ENCODE measurements at places on chromosomes 7 and 10.

GRCh38 chr10:114408112-114408967 lies 4.0 kb upstream of the AFAP1L2 start:
- peaks cover 27% of the 10 kb centered on the region for H3K4me1 ChIP-seq
- DNase-seq, result no peak
- H3K4me3 ChIP-seq, result no peak overlapping the region
- H3K27me3 ChIP-seq, result peaks cover 48% of the 10 kb centered on the region
- no peaks in the 10 kb centered on the region for H3K36me3 ChIP-seq

- H3K27ac ChIP-seq, result no peak overlapping the region
- DNase-seq, result no peak
- no peaks in the 10 kb centered on the region for H3K4me1 ChIP-seq
- peaks cover 5% of the 10 kb centered on the region for H3K27me3 ChIP-seq
- no peaks in the 10 kb centered on the region for H3K36me3 ChIP-seq
These were observed 47.9 kb upstream of the CCDC6 start for GRCh38 chr10:59954296-59954695.

- peaks cover 69% of the 10 kb centered on the region for H3K27me3 ChIP-seq
- no peak for DNase-seq
- H3K36me3 ChIP-seq, result no peaks in the 10 kb centered on the region
- no peak overlapping the region for H3K27ac ChIP-seq
- peak overlapping the region; percentile 73 for H3K4me3 ChIP-seq
- peaks cover 16% of the 10 kb centered on the region for H3K4me1 ChIP-seq
These were observed 2.9 kb downstream of the FZD8 start for GRCh38 chr10:35639021-35639727.

- DNase-seq, result no peak
- no peak overlapping the region for H3K27ac ChIP-seq
- H3K4me3 ChIP-seq, result no peak overlapping the region
- no peaks in the 10 kb centered on the region for H3K27me3 ChIP-seq
These were observed 819.3 kb upstream of the CELF2 start for GRCh38 chr10:10198363-10198762.

DNA sequence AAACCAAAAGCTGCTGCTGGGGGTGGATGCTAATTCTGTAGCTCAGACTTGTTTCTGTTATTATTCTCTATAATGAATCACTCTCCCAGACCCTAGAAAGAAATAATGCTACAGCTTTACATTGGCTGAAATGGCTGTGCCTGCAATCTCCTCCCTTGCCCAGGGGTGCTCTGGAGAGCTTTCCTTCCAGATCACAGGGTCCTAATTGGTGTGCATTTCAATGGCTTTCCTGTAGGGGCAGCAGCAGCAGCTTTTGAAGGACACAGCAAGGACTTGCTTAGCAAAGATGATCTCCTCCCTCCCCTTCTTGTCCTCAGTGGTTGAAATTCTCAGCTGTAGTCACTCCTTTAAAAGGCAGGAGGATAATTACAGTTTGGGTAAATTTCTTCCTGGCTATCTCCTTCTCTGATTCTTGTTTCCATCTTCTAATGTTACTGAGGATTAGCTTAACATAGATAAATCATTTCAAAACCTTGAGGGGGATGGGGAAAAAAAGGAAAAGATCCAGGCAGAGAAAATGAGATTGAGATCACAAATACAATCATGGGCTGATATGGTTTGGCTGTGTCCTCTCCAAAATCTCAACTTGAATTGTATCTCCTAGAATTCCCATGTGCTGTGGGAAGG lies 120.2 kb upstream of the CTTNBP2 start:
- H3K36me3 ChIP-seq, result no peaks in the 10 kb centered on the region
- no peaks in the 10 kb centered on the region for H3K4me1 ChIP-seq
- no peak overlapping the region for H3K4me3 ChIP-seq
- peak; percentile 8 for DNase-seq
- no peak overlapping the region for H3K27ac ChIP-seq

DNA sequence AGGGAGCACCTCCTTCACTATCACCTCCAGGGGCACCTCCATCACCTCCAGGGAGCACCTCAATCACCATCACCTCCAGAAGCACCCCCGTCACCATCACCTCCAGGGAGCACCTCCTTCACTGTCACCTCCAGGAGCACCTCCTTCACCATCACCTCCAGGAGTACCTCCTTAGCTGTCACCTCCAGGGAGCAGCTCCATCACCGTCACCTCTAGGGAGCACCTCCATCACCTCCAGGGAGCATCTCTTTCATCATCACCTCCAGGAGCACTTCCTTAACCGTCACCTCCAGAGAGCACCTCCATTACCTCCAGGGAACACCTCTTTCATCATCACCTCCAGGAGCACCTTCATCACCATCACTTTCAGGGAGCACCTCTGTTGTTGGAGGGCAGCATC lies 103.0 kb downstream of the DNAJB6 start:
- H3K27me3 ChIP-seq, result peaks cover 13% of the 10 kb centered on the region
- H3K36me3 ChIP-seq, result peaks cover 6% of the 10 kb centered on the region
- no peaks in the 10 kb centered on the region for H3K4me1 ChIP-seq
- no peak for DNase-seq
- no peak overlapping the region for H3K4me3 ChIP-seq

- DNase-seq, result peak; percentile 30
- H3K4me1 ChIP-seq, result peaks cover 21% of the 10 kb centered on the region
These were observed 14.0 kb downstream of the SLC29A4 start for GRCh38 chr7:5296611-5297226.

DNA sequence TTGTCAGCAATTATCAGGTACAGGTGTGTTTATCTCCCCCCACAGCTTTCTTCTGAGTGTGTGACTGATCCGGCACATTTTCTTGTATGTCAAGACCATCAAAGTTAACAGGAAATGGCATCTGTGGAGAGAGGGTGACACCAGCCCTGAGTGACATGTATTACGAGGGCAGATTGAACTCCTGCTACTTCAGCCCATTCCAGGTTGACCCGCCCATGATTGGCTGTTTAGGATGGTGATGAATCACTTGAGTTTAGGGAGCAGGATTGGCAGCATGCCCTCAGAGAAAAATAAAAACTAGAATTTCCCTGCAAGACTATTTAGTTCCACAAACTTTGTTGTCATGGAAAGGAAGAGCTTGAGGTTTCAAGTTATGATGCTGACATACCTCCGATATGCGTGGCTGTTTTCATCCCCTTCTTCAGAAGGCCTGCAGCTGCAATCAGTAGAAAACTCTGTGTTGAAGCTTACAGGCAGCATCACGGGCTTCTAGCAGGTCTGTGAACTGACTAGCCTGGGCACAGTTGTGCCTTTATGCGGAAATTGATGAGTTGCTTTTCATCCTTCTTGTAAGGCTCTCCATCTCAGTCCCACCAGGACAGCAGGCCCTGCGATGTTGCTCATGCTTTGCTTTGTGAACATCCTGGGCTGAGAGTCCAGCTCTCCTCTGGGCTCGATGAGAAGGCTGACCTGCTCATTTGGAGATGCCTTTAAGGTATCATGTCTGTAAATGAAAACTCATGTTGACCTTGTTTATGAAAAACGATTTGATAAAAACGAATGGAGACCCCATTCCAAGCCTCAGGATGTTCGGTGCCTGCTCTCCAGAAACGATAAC lies 8.0 kb upstream of the CELF2 start:
- peaks cover 4% of the 10 kb centered on the region for H3K4me1 ChIP-seq
- DNase-seq, result no peak
- no peak overlapping the region for H3K27ac ChIP-seq
- H3K36me3 ChIP-seq, result no peaks in the 10 kb centered on the region
- peaks cover 72% of the 10 kb centered on the region for H3K27me3 ChIP-seq

GRCh38 chr7:115226410-115226809 lies 304.5 kb downstream of the MDFIC start:
- no peak for DNase-seq
- H3K36me3 ChIP-seq, result no peaks in the 10 kb centered on the region
- peaks cover 11% of the 10 kb centered on the region for H3K27me3 ChIP-seq
- H3K27ac ChIP-seq, result no peak overlapping the region
- H3K4me1 ChIP-seq, result peaks cover 2% of the 10 kb centered on the region

DNA sequence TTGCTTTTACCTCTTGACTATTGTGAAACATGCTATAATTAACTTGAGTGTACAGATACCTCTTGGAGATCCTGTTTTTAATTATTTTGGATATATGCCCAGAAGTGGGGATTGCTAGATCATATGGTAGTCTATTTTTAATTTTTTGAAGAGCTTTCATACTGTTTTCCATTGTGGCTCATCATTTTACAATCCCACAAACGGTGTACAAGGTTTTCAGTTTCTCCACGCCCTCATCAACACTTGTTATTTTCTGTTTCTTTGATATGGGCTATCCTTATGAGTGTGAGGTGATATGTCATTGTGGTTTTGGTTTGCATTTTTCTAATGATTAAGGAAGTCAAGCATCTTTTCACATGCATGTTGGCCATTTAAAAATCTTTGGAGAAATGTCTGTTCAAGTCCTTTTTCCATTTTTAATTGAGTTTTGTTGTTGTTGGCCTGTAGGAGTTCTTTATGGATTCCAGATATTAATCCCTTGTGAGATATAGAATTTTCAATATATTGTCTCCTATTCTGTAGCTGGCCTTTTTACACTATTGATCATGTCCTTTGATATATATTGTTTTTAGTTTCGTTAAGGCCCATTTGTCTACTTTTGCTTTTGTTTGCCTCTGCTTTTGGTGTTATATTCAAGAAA lies 7.5 kb downstream of the AGK start:
- H3K27me3 ChIP-seq, result no peaks in the 10 kb centered on the region
- no peak for DNase-seq
- no peak overlapping the region for H3K4me3 ChIP-seq
- peaks cover 79% of the 10 kb centered on the region for H3K36me3 ChIP-seq
- H3K27ac ChIP-seq, result no peak overlapping the region

- no peak overlapping the region for H3K27ac ChIP-seq
- peaks cover 18% of the 10 kb centered on the region for H3K4me1 ChIP-seq
- DNase-seq, result no peak
- H3K27me3 ChIP-seq, result peaks cover 57% of the 10 kb centered on the region
- H3K36me3 ChIP-seq, result no peaks in the 10 kb centered on the region
These were observed 1.7 kb upstream of the CYP2E1 start for GRCh38 chr10:133525444-133525843.

GRCh38 chr10:78130966-78131710 lies 97.5 kb downstream of the RPS24 start:
- no peak overlapping the region for H3K27ac ChIP-seq
- H3K4me3 ChIP-seq, result no peak overlapping the region
- no peak for DNase-seq
- peaks cover 9% of the 10 kb centered on the region for H3K27me3 ChIP-seq
- no peaks in the 10 kb centered on the region for H3K36me3 ChIP-seq

GRCh38 chr10:20132816-20133215 lies 316.6 kb downstream of the PLXDC2 start:
- H3K27ac ChIP-seq, result no peak overlapping the region
- H3K4me1 ChIP-seq, result no peaks in the 10 kb centered on the region
- DNase-seq, result no peak

- DNase-seq, result no peak
- H3K27ac ChIP-seq, result no peak overlapping the region
- peaks cover 21% of the 10 kb centered on the region for H3K27me3 ChIP-seq
These were observed 26.2 kb downstream of the FAM171A1 start for GRCh38 chr10:15344876-15345285.

- peak overlapping the region; percentile 95 for H3K4me3 ChIP-seq
- peaks cover 27% of the 10 kb centered on the region for H3K36me3 ChIP-seq
- H3K27me3 ChIP-seq, result peaks cover 19% of the 10 kb centered on the region
- peak overlapping the region; percentile 97 for H3K27ac ChIP-seq
- no peak for DNase-seq
These were observed 469 bp upstream of the NOC3L start for GRCh38 chr10:94363251-94363565.

GRCh38 chr7:132472463-132473120 lies 103.7 kb downstream of the PLXNA4 start:
- no peaks in the 10 kb centered on the region for H3K4me1 ChIP-seq
- H3K36me3 ChIP-seq, result no peaks in the 10 kb centered on the region
- no peak for DNase-seq
- H3K27ac ChIP-seq, result no peak overlapping the region

- H3K36me3 ChIP-seq, result peaks cover 12% of the 10 kb centered on the region
- H3K4me1 ChIP-seq, result no peaks in the 10 kb centered on the region
- H3K27ac ChIP-seq, result no peak overlapping the region
- no peak overlapping the region for H3K4me3 ChIP-seq
These were observed 56.8 kb upstream of the LRRC17 start for GRCh38 chr7:102856036-102856435.

- no peak overlapping the region for H3K4me3 ChIP-seq
- no peaks in the 10 kb centered on the region for H3K4me1 ChIP-seq
- no peaks in the 10 kb centered on the region for H3K36me3 ChIP-seq
- H3K27ac ChIP-seq, result no peak overlapping the region
These were observed 284.6 kb downstream of the KLF6 start for GRCh38 chr10:3500408-3500856.

GRCh38 chr10:43594944-43595589 lies 11.2 kb upstream of the ZNF485 start:
- H3K36me3 ChIP-seq, result peaks cover 3% of the 10 kb centered on the region
- peaks cover 24% of the 10 kb centered on the region for H3K4me1 ChIP-seq
- peak; percentile 49 for DNase-seq
- peaks cover 5% of the 10 kb centered on the region for H3K27me3 ChIP-seq
- peak overlapping the region; percentile 87 for H3K27ac ChIP-seq
- peak overlapping the region; percentile 83 for H3K4me3 ChIP-seq

- H3K4me3 ChIP-seq, result no peak overlapping the region
- no peaks in the 10 kb centered on the region for H3K27me3 ChIP-seq
- H3K36me3 ChIP-seq, result peaks cover 7% of the 10 kb centered on the region
- H3K27ac ChIP-seq, result no peak overlapping the region
- peaks cover 1% of the 10 kb centered on the region for H3K4me1 ChIP-seq
These were observed 246.2 kb downstream of the CCDC7 start for GRCh38 chr10:32692174-32692573.

- H3K4me3 ChIP-seq, result no peak overlapping the region
- H3K36me3 ChIP-seq, result no peaks in the 10 kb centered on the region
- no peaks in the 10 kb centered on the region for H3K27me3 ChIP-seq
- H3K4me1 ChIP-seq, result no peaks in the 10 kb centered on the region
- no peak overlapping the region for H3K27ac ChIP-seq
- DNase-seq, result peak; percentile 3
These were observed 39.7 kb upstream of the TEX47 start for GRCh38 chr7:88835147-88835728.

DNA sequence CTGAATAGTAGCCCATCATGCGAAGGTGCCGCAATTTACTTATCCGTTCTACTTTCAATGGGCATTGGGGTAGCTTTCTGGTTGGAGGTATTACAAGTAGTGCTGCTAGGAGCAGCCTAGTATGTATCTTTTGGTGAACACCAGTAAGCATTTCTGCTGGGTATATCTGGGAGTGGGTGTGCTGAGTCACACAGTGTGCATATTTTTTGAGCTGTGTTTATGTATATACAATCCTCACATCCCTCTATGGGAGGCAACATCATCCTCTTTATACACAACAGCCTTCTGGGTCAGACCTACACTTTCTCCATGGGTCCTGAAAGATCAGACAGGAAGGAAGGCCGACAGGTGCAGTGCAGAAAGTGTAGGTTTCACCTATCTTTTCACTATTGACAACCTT lies 36.3 kb downstream of the PYROXD2 start:
- no peak for DNase-seq
- H3K4me1 ChIP-seq, result peaks cover 3% of the 10 kb centered on the region
- no peak overlapping the region for H3K27ac ChIP-seq
- no peaks in the 10 kb centered on the region for H3K36me3 ChIP-seq
- peaks cover 18% of the 10 kb centered on the region for H3K27me3 ChIP-seq

- H3K27me3 ChIP-seq, result no peaks in the 10 kb centered on the region
- no peak overlapping the region for H3K27ac ChIP-seq
- H3K4me1 ChIP-seq, result no peaks in the 10 kb centered on the region
- H3K36me3 ChIP-seq, result no peaks in the 10 kb centered on the region
These were observed 365.1 kb upstream of the MTPN start for GRCh38 chr7:136342251-136342650.

GRCh38 chr10:13346283-13347042 lies 1.6 kb downstream of the SEPHS1 start:
- H3K36me3 ChIP-seq, result peaks cover 12% of the 10 kb centered on the region
- H3K27me3 ChIP-seq, result peaks cover 20% of the 10 kb centered on the region
- H3K4me1 ChIP-seq, result peaks cover 46% of the 10 kb centered on the region
- DNase-seq, result no peak
- H3K27ac ChIP-seq, result peak overlapping the region; percentile 84
